ENCODE measurements at places on chromosomes 13 and 19.

- H3K4me3 ChIP-seq: no peak overlapping the region
- DNase-seq: no peak
- H3K36me3 ChIP-seq: no peaks in the 10 kb centered on the region
- H3K27me3 ChIP-seq: no peaks in the 10 kb centered on the region
- H3K27ac ChIP-seq: no peak overlapping the region
These were observed 196.3 kb downstream of the LHFPL6 start for GRCh38 chr13:39406688-39407087.

- H3K27me3 ChIP-seq: no peaks in the 10 kb centered on the region
- no peak for DNase-seq
- no peak overlapping the region for H3K27ac ChIP-seq
- H3K36me3 ChIP-seq: no peaks in the 10 kb centered on the region
These were observed 54.0 kb upstream of the MYO16 start for GRCh38 chr13:108575430-108575829.

DNA sequence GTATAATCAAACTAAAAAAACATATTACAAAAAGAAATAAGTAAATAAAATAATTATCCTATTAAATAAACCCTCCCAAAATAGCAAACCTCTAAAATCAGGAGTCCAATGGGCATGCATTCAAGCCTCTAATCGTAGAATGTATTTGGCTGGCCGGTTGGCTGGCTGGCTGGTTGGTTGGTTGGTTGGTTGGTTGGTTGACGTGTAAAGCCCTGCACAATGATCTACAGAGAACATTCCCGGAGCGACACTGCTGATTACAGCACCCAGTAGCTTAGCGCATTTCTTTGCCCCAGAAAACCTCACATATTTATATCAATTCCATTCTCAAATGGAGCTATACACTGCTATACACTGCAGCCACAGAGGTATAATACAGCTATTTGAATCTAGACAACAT lies 65.6 kb downstream of the SACS start:
- H3K4me3 ChIP-seq: no peak overlapping the region
- DNase-seq: no peak
- no peak overlapping the region for H3K27ac ChIP-seq
- H3K4me1 ChIP-seq: peaks cover 5% of the 10 kb centered on the region

GRCh38 chr13:111325941-111326620 lies 5.6 kb downstream of the TEX29 start:
- no peaks in the 10 kb centered on the region for H3K36me3 ChIP-seq
- no peaks in the 10 kb centered on the region for H3K27me3 ChIP-seq
- no peaks in the 10 kb centered on the region for H3K4me1 ChIP-seq
- no peak for DNase-seq
- H3K27ac ChIP-seq: no peak overlapping the region
- no peak overlapping the region for H3K4me3 ChIP-seq

GRCh38 chr19:29535214-29535831 lies 9.5 kb downstream of the VSTM2B start:
- no peak overlapping the region for H3K27ac ChIP-seq
- no peak for DNase-seq
- no peaks in the 10 kb centered on the region for H3K4me1 ChIP-seq
- no peaks in the 10 kb centered on the region for H3K27me3 ChIP-seq
